Activated CD4-positive, alpha-beta T cell treated with anti-CD3 and anti-CD28 coated beads for 48 hours (primary cell): ENCODE measurements at places on chromosomes 3 and 15.

DNA sequence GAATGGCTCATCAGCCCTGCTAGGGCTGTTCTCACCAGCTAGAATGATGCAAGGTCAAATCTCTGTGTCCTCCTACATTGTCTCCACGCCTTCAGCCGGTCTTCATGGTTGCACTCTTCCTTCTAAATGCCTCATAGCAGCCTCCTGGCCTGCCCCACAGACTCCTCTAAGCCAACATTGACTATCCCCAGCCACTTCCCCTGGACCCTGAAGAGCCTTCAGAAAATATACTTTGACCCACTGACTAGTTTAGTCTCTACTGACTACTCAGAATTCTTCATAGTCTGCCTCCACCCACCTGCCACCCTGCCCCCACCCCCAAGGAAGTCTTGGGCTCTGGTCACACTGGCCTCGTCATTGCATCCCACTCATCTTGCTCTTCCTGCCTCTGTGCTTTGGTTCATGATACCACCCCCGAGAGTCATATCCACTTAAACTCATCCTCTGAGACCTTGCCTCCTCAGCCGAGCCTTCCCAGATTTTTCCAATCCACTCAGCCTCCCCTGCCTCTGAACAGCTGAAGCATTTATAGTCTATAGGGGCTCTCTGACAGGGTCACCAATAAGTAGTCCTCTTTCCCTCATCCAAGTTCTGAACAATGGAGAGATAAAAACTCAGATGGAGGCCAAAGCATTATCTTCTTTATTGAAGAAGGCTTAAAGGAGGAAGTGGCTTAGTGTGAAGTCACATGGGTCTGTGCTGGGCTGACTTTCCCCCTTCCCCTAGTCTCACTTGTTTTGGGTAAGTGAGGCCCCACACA is 9.5 kb upstream of the DOCK3 start:
- peak; percentile 51 for DNase-seq

DNA sequence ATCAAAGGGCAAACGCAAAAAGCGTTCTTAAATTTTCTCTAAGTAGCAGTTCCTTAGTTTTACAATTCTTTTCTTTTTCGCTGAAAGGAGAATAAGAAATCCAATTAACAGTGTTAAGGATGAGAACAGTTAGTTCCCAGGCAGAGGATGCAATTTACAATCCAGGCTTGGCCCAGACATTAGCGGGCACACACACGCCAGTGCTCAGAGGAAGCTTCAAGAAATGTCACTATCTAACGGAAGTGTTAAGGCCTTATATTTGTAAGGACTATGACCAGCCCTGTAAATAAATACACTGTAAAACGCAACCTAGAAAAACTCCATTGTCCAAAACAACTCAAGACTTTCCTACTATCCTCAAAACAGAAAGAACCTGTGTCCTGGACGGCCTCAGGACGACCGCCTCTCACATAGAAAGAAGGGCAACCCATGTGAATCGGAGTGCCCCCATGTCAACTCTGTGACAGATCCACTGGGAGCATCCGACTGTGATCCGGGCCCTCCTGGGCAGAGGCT is 1.3 kb downstream of the ACAP2 start:
- DNase-seq, result peak; percentile 11

GRCh38 chr3:160568989-160569388 is 3.6 kb upstream of the KPNA4 start:
- DNase-seq, result no peak

DNA sequence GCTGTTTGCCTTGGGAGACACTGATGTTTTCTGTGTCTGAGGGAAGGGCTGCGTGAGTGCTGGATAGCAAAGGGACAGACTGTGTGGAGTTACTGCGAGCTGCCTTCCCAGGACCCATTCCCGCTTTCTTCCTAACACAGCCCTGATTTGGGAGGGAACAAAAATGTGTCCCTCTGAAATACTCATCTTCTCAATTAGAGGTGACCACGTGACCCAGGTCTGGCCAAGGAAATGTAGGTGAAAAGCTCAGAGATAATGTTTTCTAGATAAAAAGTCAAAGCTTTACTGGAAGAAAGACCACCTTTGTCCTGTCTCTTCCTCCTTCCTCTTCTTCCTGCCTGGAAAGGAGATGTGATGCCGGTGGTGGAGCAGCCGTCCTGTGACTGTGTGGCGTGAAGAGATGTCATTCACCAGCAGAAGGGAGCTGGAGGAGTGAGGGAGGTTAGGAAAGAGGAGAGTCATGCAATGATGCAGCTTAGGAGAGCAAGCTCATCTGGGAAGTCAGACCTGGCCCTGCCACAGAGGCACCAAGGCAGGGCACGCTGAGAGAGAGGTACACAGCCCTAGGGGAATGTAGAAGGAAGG is 105.6 kb downstream of the CHSY1 start:
- no peak for DNase-seq

DNA sequence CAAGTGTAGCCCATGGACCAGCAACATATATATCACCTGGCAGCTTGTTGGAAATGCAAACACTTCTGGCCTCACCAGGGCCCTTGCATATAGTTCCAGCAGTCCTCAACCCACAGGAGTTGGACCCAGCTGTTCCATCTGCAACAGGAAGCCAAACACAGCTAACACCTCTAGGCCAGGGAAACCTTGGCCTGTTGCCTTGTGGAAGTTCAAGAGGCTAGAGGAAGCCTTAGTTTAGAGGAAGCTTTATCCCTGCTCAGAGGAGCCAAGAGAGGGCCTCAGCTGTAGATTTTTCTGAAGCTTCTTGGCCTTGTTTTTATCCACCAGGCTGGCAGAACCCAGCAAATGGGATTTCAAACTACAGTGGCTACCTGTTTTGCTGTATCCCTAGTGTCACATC is 11.4 kb downstream of the FHIT start:
- no peak for DNase-seq
